ENCODE measurements at places on chromosomes 11 and 22.

GRCh38 chr11:44737245-44738085 is 10.7 kb downstream of the TSPAN18 start:
- no peak for DNase-seq

- no peak for DNase-seq
These were observed 22.9 kb downstream of the UQCR10 start for GRCh38 chr22:29790061-29790460.

GRCh38 chr11:19628018-19628417 is 84.6 kb upstream of the NAV2 start:
- no peak for DNase-seq

DNA sequence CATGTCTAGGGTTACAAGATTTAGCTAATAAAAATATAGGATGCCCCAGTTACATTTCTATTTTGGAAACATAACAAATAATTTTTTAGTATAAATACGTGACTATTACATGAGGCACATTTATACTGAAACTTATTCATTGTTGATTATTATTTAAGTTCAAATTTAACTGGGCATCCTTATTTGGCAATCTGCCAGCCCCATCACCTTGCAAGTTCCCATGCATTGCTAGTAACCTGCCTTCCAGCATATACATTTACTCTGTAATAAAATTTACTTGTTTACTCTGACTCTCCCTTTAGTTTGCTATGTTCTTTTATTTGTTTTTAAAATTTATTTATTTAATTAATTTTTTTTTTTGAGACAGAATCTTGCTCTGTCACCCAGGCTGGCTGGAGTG is 654.9 kb upstream of the CCDC90B start:
- no peak for DNase-seq

DNA sequence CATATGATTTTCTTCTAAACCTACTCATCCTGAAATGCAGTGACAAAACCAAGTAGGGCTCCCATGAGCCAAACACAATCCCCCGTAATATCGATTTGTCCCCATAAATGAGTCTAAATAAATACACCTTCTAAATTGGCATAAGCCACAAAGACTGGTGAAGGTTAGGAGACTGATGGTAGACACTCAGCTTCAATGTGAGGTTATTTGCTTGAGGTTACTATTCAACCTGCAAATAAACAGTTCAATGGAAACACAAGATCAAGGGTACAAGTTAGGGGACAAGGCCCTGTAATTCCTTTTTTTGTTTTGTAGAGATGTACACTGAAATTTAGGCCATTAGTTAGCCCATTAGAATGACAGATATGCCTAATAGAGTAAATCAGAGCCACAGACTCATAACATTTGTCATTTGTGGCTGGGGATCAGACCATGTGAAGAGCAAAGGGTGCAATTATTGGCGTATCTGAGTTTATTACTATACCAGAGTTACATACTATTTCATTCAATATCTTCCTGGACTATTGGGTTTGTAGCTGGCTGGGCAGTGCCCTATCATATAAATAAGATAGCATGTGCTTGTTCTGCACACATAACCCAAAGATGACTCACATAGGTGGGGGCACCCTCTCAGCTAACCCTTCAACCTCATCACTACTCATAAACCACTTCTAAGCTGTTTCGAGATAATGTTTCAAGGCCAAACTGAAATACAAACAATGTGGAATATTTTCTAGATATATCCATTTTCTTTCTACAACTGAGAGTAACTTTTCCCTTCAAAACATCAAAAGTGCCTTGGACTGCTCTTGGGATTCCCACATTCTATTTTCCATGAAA is 695.3 kb downstream of the KCNA4 start:
- DNase-seq: no peak

DNA sequence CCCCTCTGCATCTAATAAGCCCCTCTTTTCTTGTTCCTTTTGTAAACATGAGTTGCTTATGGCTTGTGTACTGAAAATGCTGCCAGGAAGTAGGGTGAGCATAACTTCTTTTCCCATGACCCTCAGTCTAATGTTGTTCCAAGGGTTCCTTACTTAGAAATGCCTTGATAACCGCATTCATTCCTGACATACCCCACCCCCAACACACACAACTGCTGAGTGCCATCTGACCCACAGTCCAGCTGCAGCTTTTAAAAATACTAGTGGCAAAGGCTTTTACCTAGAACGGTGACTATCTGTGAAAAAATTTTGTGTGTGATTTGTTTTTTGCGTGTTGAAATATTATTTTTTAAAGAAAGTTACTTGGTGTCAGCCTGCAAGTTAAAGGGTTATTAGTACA is 52.6 kb downstream of the ARHGAP42 start:
- no peak for DNase-seq

- DNase-seq: no peak
These were observed 42.3 kb upstream of the RAB1B start for GRCh38 chr11:66226101-66226500.

- no peak for DNase-seq
These were observed 37.5 kb downstream of the FAM227A start for GRCh38 chr22:38618682-38619081.

GRCh38 chr11:28738549-28738948 is 630.4 kb downstream of the METTL15 start:
- DNase-seq: no peak

GRCh38 chr11:21614961-21615360 is 577.9 kb upstream of the ANO5 start:
- no peak for DNase-seq

DNA sequence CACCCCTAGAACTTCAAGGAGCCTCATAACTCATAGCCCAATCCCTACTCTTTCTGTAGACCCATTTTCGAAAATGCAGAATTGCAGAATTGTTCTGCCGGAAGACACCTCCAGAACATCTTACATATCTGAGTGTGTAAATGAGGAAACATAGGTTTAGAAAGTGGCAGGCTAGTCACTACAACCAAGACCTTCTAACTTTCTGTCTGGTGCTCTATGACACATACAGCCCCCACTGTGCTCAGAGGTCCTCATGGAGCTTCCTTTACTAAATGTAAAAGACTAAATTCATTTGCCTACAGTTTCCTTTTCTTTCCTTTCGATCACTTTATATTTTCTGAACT is 132.1 kb upstream of the DDI1 start:
- DNase-seq: no peak

DNA sequence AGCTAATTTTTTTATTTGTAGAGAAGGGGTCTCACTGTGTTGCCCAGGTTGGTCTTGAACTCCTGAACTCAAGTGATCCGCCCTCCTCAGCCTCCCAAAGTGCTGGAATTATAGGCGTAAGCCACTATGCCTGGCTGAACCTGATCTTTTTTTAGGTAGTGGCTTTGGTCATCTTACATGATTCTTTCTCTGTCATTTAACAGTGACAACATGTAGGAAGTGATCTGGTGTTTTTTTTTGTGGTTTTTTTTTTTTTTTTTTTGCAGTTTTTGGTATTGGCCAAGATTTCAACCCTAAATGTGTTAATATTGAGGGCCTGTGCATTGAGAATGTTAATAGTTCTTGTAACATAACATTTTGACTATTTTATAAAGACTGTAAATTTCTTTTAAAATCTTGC is 8.0 kb upstream of the FERMT3 start:
- DNase-seq: no peak

Measured in SIG-M5 (cell line).